Right kidney (tissue), 9 donors: ENCODE measurements at places on chromosomes 1 and 21.
A peak's percentile ranks its signal among the peaks of the same experiment; 100 is the strongest.

DNA sequence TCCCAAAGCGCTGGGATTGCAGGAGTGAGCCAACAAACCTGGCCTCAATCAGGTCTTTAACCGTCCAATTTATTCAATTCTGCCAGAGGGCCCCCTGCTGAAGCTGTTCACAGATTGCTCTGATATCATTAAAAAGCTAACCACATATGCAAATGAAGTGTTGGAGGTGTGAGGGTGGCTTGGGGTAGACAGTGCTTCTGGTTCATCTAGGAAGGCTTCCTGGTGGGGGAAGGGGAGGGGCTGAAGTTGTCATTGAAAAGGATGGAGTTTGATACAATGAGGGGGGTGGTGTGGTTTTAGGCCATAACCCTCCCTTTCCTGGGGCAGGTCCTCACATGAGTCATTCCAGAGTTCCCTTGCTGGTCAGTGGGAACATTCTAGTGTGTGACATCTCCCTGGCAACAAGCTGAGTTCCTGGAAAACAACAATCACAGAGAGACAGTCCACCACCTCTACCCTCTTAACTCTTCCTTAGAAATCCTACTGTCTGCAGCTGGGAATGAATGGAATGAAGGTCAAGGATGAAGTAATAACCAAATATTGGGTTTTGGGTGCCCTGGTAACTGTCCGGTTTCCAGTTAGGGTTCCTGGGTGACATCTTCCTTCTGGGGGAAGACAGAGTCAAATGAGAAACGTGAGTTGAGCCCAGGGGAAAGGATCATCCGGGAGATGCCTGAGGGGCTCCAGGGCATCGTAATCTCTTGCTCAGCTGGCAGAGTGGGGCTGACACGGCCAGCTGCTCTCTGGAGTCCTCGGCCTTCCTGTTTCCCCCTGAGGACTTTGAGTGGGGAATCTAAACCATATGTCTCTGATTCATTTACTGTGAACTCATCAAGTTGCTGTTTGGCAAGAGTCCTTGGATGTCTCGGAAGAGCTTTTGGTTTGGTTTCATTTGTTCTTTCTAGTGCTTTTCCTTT is 32.2 kb downstream of the BATF3 start:
- DNase-seq, result peak; percentile 27

DNA sequence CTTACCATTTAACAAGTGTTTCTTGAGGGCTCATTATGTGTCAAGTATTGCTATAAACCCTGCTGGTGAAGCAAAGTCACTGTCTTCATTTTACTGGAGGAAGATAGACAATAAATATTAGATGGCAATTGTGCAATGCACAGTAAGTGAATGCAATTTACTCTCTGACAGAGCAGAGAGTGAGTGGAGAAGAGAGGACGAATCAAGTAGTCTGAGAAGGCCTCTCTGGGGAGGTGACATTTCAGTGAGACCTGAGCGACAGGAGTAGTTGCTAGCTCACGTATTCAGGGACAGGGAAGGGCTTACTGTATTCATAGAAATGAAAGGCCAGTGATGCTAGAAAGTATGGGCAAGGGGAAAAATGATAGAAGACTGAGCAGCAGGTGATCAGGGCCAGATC is 1.2 kb upstream of the NMNAT2 start:
- DNase-seq, result no peak

DNA sequence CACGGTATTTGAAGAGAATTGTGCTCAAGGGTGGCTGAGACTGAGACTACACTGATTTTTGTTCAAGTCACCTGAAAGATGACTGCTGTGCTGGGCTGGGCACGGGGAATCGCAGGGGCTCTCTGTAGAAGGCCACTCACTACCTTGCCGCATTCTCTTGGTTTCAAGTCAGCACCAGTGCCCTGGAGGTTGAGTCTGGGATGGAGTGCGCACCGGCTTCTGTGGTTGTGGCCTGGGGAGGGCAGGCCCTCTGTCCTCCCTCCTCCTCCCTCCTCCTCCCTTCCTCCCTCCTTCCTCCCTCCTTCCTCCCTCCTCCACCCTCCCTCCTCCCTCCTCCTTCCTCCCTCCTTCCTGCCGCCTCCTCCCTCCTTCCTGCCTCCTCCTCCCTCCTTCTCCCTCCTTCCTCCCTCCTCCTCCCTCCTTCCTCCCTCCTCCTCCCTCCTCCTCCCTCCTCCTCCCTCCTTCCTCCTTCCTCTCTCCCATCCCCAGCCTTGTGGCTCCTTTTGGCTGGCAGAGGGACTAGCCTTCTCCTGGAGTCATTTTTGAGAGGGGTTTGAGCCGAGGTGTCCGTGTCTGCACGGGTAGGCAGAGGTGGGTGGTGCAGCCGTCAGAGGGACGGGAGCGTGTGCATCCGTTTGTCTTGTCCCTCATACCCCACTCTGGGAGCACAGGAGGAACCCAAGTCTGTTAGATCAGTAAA is 9.5 kb downstream of the RER1 start:
- no peak for DNase-seq

DNA sequence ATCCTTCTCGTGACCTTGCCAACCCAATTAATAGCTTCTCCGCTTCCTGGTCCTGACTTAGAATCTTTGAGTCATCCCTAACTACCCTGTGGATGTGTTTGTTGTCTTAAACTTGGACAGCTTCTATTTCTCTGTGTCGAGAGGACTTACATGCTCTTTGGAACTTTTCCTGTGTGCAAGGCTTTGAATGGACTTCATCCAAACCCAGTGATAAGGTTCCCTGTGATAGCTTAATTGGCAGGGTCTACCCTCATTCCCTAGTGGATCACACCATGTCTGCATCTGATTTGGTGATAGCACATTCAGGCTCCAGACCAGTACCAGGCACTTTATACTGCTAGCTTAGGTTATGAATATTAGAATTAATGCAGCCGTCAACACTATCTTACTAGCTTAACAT is 378.2 kb upstream of the KAZN start:
- DNase-seq, result no peak

DNA sequence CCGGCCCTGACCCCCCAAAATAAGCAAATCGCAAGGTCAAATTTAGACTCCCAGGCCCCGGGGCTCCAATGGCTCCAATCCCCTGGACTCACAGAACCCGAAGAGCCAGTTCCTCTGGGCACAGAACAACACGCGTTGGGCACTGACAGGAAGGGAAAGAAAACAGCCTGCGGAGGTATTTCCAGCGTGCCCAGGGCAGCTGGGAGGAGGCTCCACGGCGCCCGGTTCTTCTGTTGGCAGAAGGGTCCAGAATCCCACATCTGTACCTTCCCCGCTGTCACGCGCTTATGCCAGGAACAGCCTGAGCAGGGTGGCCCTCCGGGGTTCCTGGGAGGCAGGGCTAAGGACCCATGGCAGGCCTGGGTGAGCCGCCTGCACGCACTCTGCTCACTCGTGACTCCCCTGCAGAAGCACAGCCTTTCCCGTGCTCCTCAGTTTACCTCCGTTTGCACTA is 85.5 kb downstream of the RIPK4 start:
- peak; percentile 52 for DNase-seq

GRCh38 chr1:15704526-15705183 is 20.5 kb downstream of the PLEKHM2 start:
- DNase-seq, result no peak

GRCh38 chr1:160210561-160210960 is 5.4 kb downstream of the PEA15 start:
- no peak for DNase-seq

GRCh38 chr1:190429932-190430331 is 47.7 kb downstream of the BRINP3 start:
- DNase-seq, result no peak

GRCh38 chr1:184878002-184878401 is 96.3 kb downstream of the NIBAN1 start:
- no peak for DNase-seq

- no peak for DNase-seq
Measured at GRCh38 chr21:26506956-26507355, 66.1 kb downstream of the CYYR1 start.

- DNase-seq, result no peak
Measured at GRCh38 chr1:109975718-109976117, 8.8 kb upstream of the AHCYL1 start.

DNA sequence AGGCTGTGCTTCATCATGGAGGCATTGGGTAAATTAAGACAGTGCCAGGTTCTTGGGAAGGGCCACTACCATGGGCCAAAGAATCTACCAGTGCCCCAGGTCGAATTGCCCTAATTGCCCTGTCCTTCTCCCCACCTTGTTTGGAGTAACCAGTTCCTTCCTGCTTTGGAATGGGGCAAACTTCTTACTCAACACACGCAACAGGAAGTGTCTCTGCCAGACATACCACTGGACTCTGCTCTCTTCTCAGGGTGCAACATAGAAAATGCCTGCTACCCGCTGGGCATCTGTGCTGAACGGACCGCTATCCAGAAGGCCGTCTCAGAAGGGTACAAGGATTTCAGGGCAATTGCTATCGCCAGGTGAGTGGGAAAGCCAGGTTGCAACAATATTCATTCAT is 15.8 kb downstream of the CDA start:
- DNase-seq, result no peak

GRCh38 chr1:118210051-118210722 is 25.2 kb upstream of the SPAG17 start:
- DNase-seq, result no peak

- no peak for DNase-seq
Measured at GRCh38 chr1:9877962-9878361, 32.1 kb downstream of the CTNNBIP1 start.

GRCh38 chr1:246160374-246160773 is 346.7 kb downstream of the SMYD3 start:
- no peak for DNase-seq

- no peak for DNase-seq
Measured at GRCh38 chr1:59293206-59293605, 3.7 kb upstream of the FGGY start.

DNA sequence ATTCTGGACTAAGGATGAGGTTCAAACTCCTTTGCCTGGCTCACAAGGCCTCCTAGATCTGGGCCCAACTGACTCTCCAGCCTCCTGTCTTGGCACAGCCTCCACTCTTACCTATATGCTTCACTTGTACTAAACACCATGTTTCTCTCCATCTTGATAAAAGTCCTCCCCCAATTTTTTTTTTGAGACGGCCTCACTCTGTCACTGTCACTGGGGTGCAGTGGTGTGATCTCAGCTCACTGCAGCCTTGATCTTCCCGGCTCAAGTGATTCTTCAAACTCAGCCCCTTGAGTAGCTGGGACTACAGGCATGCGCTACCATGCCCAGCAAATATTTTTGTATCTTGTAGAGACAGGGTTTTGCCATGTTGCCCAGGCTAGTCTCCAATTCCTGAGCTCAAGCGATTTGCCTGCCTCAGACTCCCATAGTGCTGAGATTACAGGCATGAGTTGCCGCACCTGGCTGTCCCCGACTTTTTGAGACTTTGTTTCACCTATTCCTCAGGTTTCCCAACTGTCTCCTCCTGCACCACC is 39.7 kb downstream of the CD34 start:
- no peak for DNase-seq

DNA sequence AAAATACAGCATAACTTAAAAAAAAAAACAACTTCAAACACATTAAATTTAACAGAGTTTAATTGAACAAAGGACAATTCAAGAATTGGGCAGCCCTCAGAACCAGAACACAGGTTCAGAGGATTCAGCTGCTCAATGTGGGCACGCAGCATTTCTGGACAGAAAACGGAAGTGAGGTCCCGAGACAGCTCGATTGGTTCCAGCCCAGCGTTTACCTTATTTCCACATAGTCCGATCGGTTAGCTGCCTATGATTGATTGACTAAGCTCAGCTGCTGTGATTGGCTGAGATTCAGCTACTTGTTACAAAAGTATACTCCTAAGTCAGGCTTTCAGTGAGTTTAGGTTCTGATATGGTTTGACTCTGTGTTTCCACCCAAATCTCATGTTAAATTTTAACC is 33.3 kb downstream of the ZP4 start:
- DNase-seq, result no peak

GRCh38 chr1:107643766-107644165 is 321.2 kb downstream of the VAV3 start:
- no peak for DNase-seq

- no peak for DNase-seq
Measured at GRCh38 chr1:214838351-214838750, 235.4 kb downstream of the CENPF start.

GRCh38 chr1:19447550-19447949 is 37.8 kb downstream of the CAPZB start:
- no peak for DNase-seq

DNA sequence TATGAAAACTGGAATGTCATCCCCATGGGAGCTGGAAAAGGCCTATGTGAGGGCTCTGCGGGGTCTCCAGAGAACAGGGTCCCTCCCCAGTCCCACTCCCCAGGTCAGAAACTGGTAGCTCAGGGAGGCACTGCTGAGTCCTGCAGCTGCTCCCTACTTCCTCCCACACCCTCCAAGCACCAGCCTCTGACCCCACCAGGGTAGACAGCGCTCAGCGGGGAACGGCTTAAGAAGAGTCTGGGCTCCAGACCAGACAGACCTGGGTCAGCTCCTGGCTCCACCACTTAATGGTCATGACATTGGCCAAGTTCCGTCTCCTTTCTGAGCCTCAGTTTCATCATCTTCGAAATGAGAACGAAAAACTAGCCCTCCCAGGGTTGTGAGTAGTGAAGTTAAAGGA is 7.2 kb downstream of the LRP8 start:
- DNase-seq, result no peak

GRCh38 chr1:54335755-54336108 is 70.5 kb downstream of the SSBP3 start:
- no peak for DNase-seq

GRCh38 chr1:196400478-196401451 is 207.5 kb downstream of the KCNT2 start:
- no peak for DNase-seq

- DNase-seq, result no peak
Measured at GRCh38 chr1:212759683-212760082, 31.9 kb downstream of the NSL1 start.

GRCh38 chr1:60274422-60275290 is 201.1 kb upstream of the C1orf87 start:
- DNase-seq, result no peak

DNA sequence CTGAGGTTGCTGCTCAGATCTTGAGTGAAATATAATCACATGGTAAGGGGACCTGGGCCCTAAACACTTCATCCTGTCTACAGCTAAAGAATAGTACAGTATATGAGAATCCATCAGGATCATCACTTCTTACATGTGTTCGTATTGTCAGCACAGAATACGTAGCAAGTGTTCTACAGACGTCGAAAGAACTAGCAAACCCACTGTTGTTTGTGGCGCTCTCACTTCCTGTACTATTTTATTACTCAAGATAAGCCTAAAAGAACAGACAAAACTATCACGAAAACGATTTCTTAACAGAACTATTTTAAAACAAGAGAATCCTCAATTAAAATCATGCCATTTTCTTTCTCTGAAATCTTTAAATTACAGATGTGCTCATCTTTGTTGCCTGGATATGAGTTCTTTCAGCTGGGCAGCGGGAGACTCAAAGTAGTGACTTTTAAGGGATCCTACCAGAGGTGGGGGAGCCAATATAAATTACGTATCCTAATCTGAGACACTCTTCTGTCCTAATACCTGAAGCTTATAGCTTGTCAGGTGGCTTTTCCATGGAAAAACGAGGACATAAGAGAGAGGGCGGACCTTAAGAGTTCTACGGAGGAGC is 724 bp downstream of the ST7L start:
- DNase-seq, result no peak

DNA sequence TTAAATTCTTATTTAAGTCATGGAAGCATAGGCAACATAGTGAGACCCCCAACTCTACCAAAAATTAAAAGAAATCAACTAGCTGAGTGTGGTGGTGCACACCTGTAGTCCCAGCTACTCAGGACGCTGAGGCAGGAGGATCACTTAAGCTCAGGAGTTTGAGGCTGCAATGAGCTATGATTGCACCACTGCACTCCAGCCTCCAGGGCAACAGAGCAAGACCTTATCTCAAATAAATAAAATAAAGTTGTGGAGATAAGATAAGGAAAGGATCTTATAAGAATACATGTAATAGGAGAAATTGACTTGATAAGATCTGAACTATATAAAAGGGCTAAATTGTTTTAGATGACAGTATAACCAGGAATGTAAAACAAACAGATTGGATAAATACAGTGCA is 2.3 kb upstream of the BATF3 start:
- DNase-seq, result no peak
